ENCODE measurements at places on chromosomes 2 and 18.

DNA sequence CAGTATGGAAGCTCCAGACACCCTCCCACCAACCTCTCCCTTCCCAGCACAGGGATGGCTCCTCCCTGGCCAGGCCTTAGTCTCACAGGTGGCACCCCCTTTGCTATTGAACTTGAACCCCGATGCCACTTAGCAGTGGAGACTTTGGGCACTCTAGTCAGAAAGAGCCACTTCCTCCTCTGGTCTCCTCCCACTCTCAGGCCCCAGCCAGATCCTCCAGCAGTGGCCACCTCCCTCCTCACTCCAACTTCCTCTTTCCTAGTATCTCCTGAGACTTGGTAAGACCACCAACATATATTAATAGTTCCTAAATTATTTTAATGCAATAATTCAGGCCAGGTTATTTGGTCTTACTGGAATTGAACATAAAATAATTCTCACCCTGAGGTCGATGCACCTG lies 437.2 kb upstream of the ID2 start:
- DNase-seq: no peak

- DNase-seq: no peak
Observed at GRCh38 chr2:20509301-20509769, 62.5 kb downstream of the RHOB start.

DNA sequence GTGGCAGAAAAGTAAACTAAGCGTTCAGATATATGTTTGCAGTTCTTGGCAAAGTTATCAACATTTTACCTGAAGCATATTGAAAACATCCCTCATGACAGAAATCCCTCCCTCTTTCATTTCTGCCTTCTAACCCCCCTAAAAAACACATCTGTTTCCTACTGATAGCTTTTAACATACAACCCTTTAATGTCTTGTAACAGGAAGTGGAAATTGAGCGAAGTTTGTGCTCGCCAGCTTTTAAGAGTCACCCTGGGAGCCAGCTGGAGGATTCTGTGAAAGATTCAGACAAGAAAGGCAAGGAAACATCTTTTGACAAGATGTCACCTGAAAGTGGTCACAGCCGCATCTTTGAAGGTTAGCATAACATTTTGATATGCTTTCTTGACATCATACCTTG lies 247.4 kb downstream of the XIRP2 start:
- DNase-seq: no peak

GRCh38 chr18:46424898-46425297 lies 232.1 kb downstream of the LOXHD1 start:
- no peak for DNase-seq

- DNase-seq: no peak
Observed at GRCh38 chr18:67672716-67673115, 156.2 kb upstream of the DSEL start.

GRCh38 chr2:203344667-203345066 lies 16.5 kb downstream of the ABI2 start:
- no peak for DNase-seq

- DNase-seq: no peak
Observed at GRCh38 chr2:206856513-206856912, 82.8 kb upstream of the CPO start.

DNA sequence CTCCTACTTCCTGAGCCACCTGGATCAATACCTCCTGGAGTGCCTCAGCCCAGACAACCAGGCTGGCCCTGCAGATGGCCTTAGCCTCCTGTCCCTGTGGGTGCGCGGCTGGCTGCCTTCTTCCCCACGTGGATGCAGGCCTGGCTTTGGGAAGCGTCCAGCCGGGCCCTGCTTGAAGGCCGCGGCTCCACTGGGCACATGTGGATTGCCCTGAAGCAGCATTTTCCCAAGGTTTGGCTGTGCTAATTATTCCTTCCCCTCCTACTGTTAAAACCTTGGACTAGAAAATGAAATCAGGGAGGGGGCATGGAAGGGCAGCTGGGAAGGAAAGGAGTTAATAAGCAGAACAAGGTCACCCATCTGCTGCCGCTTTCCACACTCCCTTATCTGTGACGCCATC lies 143.0 kb upstream of the GATA6 start:
- no peak for DNase-seq

DNA sequence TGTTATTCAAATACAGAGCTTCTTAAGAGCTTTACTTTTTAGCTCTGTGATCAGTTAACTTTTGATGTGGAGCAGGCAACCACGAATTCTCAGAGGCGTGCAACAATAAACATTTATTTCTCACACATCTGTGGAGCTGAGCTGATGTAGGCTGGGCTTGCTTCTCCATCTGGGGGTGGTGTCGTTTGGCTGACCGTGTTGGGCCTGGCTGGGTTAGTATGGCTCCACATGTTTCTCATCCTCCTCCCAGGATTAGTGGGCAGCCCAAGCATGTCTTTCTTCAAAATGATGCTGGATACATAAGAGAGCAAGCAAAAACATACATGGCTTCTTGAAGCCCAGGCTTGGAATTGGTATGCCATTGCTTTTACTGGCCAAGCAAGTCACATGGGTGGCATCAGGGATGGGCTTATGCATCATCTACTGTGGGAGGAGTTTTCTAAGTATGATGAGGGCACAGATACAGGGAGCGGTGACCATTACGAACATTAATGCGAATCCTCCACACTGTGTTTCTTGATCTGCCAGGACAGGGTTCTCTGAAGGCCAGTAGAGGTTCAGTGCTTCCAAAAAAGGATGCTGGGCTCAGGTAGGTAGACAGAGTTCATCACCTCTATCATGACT lies 157.0 kb upstream of the TNP1 start:
- DNase-seq: no peak

DNA sequence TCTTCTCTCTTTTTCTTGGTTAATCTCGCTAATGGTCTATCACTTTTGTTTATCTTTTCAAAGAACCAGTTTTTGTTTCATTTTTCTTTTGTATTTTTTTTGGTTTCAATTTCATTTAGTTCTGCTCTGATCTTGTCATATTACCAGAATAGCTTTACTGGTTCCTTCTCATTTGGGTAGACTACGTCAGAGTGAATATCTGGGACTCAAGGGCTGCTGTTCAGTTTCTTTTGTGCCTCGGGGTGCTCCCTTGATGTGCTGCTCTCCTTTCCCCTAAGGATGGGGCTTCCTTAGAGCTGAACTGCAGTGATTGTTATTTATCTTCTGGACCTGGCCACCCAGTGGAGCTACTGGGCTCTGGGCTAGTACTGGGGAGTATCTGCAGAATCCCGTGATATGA lies 29.4 kb upstream of the IL1RN start:
- DNase-seq: no peak

DNA sequence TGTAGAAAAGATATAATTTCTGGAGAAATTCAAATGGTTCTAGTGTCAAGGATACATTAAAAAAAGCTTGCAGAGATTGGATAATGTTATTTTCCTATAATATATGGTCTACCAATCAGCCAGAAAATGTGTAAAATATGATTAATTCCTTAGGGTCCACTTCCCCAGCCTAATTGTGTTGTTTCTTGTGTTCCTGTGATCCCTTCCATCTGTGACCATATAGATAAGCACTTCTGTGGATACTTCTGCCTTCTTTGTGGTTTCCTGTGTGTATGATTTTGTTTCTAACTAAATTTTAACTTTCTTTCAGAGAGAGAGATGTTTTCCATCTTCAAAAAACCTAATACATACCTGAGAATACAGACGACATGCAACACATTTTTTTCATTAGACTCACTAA lies 367.1 kb upstream of the PIK3C3 start:
- no peak for DNase-seq

DNA sequence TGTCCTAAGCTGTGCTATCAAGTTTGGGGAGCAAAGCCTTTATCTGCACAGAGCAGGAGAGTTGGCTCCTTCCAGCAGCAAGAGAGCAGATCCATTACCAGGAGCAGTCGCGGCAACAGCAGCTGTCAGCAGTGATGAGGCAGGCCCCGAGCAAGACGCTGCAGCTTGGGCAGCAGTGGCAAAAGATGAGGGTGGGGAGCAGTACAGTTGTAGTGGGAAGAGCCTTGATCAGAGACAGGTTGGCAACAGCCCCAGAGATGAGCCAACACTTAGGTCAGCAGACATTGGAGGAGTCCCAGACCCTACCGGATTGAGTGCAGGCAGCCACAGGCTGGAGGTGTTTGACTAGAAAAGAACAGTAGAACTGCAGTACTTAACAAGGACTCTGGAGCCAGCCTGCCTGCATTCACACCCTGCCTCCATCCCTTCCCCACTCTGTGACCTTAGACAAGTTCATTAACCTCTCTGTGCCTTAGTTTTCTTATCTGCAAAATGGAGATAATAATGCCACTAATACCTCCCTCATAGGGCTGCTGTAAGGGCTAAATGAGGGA lies 117.1 kb upstream of the SERTAD2 start:
- no peak for DNase-seq

GRCh38 chr2:144718376-144718775 lies 198.5 kb upstream of the ZEB2 start:
- no peak for DNase-seq

DNA sequence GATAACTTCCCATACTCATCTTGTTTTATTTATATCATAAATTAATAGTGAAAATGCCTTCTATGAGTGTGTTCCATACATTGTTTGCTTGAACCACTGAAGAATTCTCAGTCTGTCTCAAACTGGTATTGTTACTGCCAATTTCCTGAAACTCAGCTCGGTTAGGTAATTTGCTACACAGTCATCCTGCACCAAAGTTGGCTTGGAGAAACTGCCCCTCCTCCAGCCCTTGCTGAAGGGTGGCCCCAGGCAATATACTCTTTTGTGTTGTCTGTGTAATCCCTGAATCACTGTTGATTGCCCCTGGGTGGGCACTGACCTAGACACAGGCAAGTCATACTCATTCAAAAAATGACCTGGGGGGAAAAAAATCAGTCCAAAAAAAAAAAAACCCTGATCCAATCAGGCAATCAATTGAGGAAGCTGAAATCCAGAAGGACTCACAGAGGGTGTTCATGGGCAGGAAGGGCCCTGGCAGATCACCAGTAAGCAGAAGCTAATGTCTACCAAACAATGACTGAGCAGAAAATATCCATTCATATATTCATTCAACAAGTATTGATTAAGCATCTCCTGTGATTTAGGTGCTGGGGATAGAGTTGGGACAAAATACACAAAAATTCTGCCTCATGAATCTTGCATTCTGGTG lies 3.8 kb upstream of the SESTD1 start:
- no peak for DNase-seq

GRCh38 chr2:64338910-64339500 lies 115.0 kb upstream of the LGALSL start:
- DNase-seq: no peak

Data from activated CD4-positive, alpha-beta T cell treated with anti-CD3 and anti-CD28 coated beads for 1 hour (primary cell).